ENCODE measurements at places on chromosomes 12 and 14. TPM values are rescaled to one million over a fixed set of nuclear protein-coding genes. Genes with fewer than 3 reads are reported as not detected.

The C12orf54 gene
- not detected for total RNA-seq

The RNASE7 gene
- total RNA-seq = not detected

The NPAS3 gene
- 0.67 TPM for total RNA-seq

- DNase-seq = no peak
- no peak overlapping the region for H3K27ac ChIP-seq
- no peaks in the 10 kb centered on the region for H3K27me3 ChIP-seq
- no peaks in the 10 kb centered on the region for H3K4me1 ChIP-seq
Observed at GRCh38 chr12:87933991-87934390, 95.2 kb downstream of the C12orf50 start.

The HCAR1 gene
- total RNA-seq = not detected

GRCh38 chr12:130354407-130354806, 16.7 kb downstream of the PIWIL1 start:
- H3K36me3 ChIP-seq = no peaks in the 10 kb centered on the region
- H3K27me3 ChIP-seq = no peaks in the 10 kb centered on the region
- H3K4me3 ChIP-seq = no peak overlapping the region
- no peak overlapping the region for H3K27ac ChIP-seq
- no peaks in the 10 kb centered on the region for H3K4me1 ChIP-seq
- no peak for DNase-seq

The PRMT5 gene
- 23.3 TPM for total RNA-seq

GRCh38 chr12:12195081-12195480, 71.8 kb downstream of the LRP6 start:
- H3K4me1 ChIP-seq = no peaks in the 10 kb centered on the region
- no peaks in the 10 kb centered on the region for H3K36me3 ChIP-seq
- no peak overlapping the region for H3K4me3 ChIP-seq
- no peak for DNase-seq
- H3K27ac ChIP-seq = no peak overlapping the region
